GM03348 (cell line): ENCODE measurements at places on chromosomes 12 and 14.

- DNase-seq = no peak
Measured at GRCh38 chr12:160858-161257, 53.1 kb downstream of the SLC6A12 start.

- no peak for DNase-seq
Measured at GRCh38 chr12:112122823-112123690, 2.3 kb upstream of the TRAFD1 start.

DNA sequence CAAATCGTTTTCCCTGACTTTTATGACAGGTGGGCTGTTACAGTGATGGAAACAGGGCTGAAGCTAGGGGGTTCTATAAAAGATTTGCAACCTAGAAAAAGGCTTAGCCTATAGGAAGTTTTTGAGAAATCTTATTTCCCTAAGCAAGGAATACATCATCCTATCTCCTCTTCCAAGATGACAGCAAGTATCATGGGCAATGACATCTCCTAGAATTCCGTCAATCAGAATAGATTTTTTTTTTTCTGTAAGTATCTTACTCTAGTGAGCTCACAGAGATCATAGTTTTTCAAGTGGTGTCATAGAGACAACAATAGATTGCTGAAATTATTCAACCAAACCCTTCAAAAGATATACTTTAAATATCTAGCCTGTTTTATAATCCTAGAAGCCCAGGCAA, 108.8 kb downstream of the MYF5 start:
- DNase-seq = no peak

DNA sequence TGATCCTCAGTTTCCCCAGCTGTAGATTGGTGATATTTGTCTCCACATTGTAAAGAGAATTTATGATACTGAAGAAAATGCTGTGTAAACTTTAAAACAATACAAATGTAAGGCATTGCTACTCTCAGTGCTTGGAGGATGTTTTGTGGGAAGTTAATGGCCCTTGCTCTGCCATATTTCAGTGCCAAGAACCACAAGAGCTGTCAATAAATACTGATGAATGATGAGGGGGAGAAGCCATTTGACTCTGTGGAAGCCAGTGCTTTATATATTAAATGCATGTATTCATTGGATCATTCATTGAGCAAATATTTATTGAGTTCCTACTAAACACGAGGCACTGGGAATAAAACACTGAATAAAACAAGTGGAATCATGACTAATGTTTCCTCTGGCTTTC, 30.8 kb downstream of the CACNA1C start:
- no peak for DNase-seq

DNA sequence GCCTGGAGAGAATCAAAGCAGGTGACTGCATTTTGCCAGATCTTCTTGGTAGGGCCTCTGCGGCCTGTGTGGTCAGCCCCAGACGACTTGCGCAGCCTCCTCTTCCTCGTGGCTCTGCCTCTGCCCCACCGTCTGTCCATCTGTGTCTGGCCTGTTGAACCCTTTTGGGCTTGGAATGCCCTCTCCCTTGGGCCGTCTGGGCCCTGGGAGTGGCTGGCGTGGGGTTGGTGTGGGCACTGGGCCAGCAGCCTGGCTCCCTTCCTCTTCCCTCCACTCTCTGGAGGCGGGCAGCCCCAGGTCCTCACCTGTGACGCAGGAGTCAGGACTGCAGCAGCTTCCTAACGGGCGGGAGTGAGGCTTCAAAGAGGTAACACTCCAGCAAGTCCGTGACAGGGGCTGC, 9.7 kb upstream of the CCDC197 start:
- no peak for DNase-seq

GRCh38 chr12:18422871-18423270, 161.6 kb downstream of the PIK3C2G start:
- peak; percentile 23 for DNase-seq

DNA sequence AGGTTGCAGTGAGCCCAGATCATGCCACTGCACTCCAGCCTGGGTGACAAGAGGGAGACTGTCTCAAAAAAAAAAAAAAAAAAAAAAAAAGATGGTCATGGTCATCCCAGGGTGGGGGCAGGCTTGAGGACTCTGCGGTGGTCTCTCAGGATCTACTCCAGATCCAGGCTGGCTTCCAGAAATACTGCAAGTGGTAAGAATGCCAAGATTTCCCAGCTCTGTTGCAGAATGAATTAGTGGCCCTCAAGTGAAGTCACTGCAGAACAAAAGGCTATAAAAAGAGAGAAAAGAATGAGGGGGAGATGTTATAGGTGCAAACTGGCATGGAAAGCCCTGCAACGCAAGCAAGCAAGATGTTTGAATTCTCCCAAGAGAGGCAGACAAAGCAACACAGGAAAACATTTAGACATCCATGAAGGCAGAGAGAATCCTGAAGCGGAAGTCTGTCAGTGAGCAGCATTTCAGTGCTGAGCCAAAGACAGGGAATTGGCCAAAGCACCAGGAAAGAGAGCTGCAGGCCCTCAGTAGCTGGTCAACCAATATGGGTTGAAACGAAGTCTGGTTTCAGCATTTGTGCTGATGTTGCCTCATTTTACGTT, 31.9 kb upstream of the ETFBKMT start:
- no peak for DNase-seq

DNA sequence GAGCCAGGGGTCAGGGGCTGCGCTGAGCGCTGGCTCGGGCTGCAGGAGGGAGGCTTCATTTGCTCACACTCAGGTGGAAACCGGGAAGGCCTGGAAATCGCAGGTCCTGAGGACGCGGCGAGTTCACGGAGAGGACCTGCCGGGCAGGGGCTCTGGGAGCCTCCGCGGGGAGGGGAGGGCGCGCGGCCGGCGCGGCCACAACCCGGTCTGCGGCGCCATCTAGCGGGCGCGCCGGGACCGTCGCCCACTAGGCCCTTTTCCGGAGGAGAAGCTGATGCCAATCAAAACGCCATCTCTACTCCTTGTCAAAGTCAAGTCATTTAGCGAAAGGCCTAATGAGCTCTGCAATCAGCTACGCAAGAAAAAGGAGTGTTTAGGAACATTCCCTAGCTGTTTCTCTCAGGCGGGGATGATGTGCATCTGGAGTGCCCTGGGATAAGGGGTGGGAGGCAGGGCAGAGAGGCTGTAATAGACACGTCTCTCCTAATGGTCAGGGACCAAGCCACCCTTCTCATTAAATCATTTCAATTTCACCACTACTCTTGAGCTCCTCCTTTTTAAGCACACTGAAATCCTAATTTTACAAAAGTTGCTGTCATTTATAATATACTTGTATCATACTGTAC, 885.8 kb upstream of the TMEM132C start:
- DNase-seq = peak; percentile 89

- no peak for DNase-seq
Measured at GRCh38 chr12:77965790-77966189, 135.1 kb downstream of the NAV3 start.
